H7 (cell line): ENCODE measurements at places on chromosomes 7 and 10.

DNA sequence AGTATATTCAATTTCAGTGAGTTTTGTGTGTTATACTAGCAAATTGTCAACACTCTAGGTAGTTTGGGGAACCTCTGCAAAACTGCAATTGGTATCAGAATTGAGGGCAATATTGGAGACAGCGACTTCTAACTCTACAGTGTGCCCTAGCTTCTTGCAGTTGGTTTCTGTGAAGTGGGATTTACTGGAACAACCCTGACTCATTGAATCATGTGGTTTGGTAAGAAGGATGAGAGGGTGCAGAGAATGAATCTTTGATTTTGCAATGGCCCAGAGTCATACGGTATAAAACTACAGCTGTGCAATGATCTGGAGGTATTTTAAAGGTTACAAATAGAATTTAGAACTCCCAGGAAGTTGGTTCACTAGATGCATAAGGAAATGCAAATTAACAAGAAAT, 129.1 kb upstream of the PPP1R3A start:
- DNase-seq, result no peak

DNA sequence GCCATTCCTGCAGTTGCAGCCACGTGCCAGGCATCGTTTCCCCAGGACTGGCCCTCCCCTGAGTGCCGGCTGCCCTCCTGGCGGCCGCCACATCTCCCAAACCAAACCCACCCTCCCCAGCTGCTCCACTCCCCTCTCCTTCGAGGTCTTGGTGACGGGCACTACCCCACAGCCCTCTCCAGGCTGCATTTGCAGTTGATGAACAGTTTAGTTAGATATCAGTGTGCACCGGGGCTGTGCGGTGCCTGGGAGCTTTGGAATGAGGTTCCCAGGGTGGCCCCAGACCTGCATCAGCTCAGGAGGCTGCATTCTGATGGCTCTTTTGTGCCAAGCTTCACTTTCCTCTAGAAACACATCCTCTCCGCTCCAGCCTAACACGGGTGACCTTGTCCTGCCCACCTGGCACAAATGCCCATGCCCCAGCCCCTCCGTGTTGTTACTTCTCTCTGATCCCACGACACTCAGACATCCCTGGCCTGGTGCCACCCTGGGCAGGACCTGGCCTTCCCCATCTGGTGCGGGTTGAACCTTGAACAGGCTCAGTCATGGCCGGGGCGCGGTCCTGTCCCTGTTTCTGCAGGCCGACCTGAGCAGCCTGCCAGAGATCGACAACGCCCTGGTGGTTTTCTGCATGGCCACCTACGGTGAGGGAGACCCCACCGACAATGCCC, 14.5 kb downstream of the TMEM120A start:
- DNase-seq, result peak; percentile 57

- no peak for DNase-seq
These were observed 432.2 kb downstream of the CNTNAP2 start for GRCh38 chr7:146548816-146549215.

- peak; percentile 95 for DNase-seq
These were observed 709 bp downstream of the ARPC1B start for GRCh38 chr7:99375070-99375807.

GRCh38 chr7:103076764-103077163, 1.8 kb downstream of the ARMC10 start:
- DNase-seq, result no peak

DNA sequence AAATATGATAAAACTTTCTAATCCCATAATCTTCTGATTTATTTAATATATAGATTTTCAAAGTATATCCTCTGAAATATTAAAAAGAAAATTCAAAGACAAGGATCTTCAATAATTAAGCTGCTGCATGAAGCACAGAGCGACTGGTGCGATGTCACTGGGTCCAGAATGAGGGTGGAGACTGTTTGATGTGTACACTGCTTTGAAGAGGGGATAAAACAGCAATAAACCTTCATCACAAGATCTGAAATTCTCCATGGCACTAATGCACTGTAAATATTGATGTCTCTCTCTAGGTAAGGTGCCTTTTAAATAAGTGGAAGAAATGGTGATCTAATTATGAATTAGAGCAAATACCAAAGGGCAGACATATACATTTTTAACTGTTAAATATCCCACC, 337.8 kb downstream of the PARD3 start:
- no peak for DNase-seq

DNA sequence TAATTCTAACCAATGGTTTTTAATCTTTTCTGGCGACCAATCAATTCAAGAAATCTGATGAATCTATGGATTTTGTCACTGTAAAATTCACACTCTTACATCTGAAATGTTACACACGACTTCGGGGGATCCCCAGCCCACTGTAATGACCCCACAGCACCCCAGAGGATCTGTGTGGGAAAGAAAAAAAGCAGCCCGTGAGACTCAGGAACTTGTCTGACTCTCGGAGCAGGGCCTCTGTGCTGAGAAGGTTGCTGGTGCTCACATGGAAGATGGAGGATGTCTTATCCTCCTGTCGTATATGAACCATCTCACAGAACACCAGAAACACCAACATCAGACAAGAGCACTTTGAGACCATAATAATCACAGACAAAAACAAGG, 228.4 kb upstream of the INHBA start:
- DNase-seq, result no peak

GRCh38 chr7:66357087-66357486, 152.0 kb downstream of the TPST1 start:
- DNase-seq, result no peak

GRCh38 chr10:124007773-124008145, 85.6 kb downstream of the CHST15 start:
- peak; percentile 4 for DNase-seq

DNA sequence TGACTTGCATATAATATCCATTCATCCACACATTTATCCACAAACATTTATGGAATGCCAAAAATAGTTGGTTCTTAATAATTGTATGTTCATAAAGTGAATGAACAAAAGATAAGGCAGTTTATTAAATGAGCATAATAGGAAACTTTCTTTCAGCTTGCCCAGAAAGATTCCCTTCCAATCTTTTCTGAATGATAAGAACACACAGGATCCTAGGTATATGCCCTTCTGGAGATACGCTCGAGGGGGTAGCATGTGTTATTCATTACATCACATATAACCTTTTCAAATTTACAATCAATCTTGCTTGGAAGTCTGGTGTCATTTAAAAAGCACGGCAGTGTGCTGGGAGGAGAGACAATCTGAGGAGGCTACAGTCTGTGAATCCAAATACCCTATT, 80.4 kb upstream of the PDK4 start:
- DNase-seq, result no peak

DNA sequence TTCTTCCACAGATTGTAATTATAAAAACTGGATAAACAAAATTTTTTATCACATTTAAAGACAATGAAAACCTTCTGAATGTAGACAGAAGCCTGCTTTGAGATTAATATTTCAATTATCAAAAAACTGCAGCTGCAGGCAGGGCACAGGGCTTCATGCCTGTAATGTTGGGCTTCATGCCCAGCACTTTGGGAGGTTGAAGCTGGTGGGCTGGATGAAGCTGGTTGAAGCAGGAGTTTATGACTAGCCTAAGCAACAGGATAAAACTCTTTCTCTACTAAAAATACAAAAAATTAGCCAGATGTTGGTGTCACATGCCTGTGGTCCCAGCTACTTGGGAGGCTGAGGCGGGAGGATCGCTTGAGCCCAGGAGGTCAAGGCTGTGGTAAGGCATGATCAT, 41.2 kb downstream of the PDZD8 start:
- DNase-seq, result no peak

GRCh38 chr7:151756076-151756731, 120.7 kb downstream of the PRKAG2 start:
- no peak for DNase-seq

DNA sequence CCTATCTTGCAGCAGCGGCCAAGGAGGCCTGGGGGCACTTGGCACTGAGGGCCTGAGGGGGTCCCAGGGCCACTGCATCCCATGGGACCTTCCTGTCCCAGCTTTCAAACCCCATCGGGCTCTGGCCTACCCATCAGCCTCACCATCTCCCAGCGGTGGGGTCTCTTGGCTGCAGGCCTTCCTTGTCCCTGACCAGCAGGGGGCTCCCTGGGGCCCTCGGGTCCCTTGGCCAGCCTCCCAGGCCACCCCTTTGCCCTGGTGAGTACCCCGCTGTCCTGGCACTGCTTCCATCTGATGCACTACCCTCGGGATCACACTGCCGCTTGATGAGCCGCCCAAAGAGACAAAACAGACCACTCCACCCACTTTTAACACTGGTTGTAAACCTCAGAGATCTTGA, 43.5 kb downstream of the YKT6 start:
- peak; percentile 94 for DNase-seq

GRCh38 chr7:116554911-116555310, 30.1 kb downstream of the CAV1 start:
- no peak for DNase-seq

- DNase-seq, result no peak
These were observed 268.3 kb downstream of the TNS3 start for GRCh38 chr7:47313564-47313963.

DNA sequence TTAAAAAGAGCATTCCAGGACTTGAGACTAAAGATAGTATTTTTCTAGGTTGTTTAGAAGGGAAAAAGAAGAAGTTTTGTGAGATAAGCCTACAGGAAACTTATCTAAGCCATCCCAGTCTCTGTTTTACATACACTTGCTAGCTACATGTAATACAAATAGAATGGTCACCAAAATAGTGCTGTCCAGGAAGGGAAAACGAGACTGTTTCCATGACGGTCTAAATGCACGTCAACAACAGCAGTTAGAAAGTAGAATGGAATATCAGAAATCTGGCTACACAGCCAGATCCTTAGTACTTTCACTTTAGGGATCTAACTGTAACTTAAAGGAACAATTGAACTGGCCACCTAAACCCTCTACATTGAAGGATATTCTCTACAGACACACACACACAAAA, 117.6 kb downstream of the TSPAN12 start:
- no peak for DNase-seq

DNA sequence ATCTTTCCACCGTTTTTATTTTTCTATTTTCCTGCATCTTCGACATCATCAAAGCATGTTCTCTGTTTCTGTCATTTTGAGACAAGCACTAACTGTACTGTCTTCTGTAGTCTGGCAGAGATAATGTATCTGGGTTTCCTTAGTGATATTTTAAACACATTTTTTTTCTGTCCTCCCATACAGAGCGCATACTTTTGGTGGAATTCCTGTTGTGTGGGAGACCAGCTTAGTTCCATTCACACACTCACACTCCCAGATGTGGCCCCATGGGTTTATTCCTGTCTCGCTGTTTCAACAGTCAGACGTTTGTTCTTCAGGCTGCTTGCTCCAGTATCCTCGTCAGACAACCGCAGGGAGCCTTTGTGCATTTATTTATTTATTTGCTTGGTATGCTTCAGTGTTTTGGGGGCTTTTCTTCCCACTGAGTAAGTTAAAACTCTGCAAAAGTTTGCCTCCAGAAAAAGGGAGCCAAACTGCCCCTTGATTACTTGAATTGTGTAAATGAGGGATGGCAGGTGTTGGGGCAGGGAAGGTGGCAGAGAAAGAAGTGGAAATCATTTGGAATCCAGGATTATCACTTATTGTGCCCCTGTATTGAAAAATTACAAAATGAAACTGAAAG, 456.8 kb upstream of the KLF6 start:
- peak; percentile 16 for DNase-seq

DNA sequence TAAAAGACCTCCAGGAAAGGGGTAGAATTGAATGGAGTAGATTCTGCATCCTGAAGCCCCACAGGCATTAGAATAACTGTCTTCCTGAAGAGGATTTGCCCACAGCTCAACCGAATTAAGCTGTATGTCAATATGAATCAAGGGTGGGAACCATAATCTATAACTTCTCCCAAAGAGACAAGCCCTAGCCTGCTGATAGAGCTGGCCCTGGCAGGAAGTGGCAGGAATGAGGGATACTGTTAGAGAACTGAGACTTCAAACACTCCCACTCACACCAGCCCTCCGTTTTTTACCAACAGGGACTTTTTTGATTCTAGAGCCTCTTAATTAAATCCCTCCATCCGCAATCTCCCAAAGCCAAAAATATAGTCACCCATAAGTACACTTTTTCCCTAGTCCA, 12.2 kb upstream of the DUSP5 start:
- no peak for DNase-seq

- no peak for DNase-seq
These were observed 41.6 kb downstream of the ANXA8 start for GRCh38 chr10:47442351-47442750.

GRCh38 chr10:42795701-42796100, 13.1 kb downstream of the BMS1 start:
- DNase-seq, result no peak

- no peak for DNase-seq
These were observed 49.5 kb upstream of the ZPBP start for GRCh38 chr7:50142425-50143017.

DNA sequence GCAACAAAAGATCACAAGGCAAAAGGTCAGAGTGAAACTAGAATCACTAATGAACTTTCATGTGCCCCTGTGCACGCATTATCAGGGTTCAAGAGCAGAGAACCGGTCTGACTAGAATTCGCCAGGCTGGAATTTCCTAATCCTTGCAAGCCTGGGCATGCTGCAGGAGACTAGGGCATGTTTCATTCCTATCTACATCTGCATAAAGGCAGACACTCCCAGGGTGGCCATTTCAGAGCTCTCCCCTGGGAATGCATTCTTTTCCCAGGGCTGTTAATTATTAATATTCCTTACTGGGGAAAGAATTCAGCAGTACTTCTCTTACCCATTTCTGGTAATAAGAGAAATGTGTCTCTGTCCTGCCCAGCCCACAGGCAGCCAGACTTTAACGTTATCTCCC, 90.5 kb downstream of the CDC14C start:
- DNase-seq, result no peak

DNA sequence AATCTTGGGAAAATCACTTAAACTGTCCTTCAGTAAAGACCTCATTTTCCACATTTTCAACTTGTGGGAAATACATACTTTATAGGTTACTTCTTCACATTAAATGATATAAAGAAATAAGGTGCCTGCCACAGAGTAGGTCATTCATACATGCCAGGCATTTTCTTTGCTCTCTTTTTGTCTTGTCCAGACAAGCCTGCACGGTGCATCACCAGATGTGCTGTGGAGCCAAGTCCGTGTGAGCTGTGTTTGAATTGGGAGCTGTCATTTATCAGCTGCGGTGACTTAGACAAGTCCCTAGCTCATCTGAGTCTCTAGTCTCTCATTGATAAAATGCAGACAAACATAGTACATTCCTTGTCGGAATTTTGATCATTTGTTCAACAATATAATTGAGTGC, 432.9 kb downstream of the SORCS3 start:
- no peak for DNase-seq

DNA sequence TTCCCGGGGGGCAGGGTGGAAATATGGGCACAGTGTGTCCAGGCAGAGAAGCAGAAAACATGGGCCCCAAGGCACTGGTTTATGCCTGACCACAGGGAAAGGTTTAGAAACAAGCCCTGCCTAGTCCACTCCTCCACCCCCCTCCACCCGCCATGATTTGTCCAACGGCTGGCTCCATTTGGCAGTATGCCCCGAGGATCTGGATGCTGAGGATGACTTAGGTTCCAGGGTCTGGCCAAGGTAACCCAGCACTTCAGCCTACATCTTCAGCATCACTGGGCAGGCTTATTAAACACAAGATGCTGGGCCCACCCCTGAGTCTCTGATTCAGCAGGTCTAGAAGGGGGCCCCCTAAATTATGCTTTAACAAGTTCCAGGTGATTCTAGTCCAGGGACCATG, 121.9 kb downstream of the RALA start:
- DNase-seq, result no peak

- DNase-seq, result peak; percentile 91
These were observed 15.1 kb upstream of the ZNF273 start for GRCh38 chr7:64887756-64888508.

- DNase-seq, result no peak
These were observed 907.8 kb downstream of the GATA3 start for GRCh38 chr10:8962249-8962648.

- DNase-seq, result no peak
These were observed 38.0 kb upstream of the PCBD1 start for GRCh38 chr10:70926226-70927000.

- DNase-seq, result no peak
These were observed 86.5 kb downstream of the RALA start for GRCh38 chr7:39709768-39710311.
